ENCODE measurements at places on chromosomes 5 and 9.

- DNase-seq: no peak
Observed at GRCh38 chr9:101620452-101620851, 25.7 kb upstream of the PPP3R2 start.

- no peak for DNase-seq
Observed at GRCh38 chr9:23563517-23563916, 262.5 kb downstream of the ELAVL2 start.

- no peak for DNase-seq
Observed at GRCh38 chr9:103082494-103082893, 87.4 kb downstream of the CYLC2 start.

GRCh38 chr9:105557804-105558610, at the start of gene FKTN:
Gene FKTN, plus strand, starts transcription at chr9:105558131. Its CDS starts 16,902 bp downstream, at chr9:105575033.
- DNase-seq: peak; percentile 56

- no peak for DNase-seq
Observed at GRCh38 chr9:123864251-123864650, 65.7 kb downstream of the DENND1A start.

GRCh38 chr5:126881821-126882600, 105.1 kb downstream of the LMNB1 start:
- no peak for DNase-seq

GRCh38 chr5:90562341-90562740, 3.7 kb downstream of the ADGRV1 start:
- DNase-seq: no peak

DNA sequence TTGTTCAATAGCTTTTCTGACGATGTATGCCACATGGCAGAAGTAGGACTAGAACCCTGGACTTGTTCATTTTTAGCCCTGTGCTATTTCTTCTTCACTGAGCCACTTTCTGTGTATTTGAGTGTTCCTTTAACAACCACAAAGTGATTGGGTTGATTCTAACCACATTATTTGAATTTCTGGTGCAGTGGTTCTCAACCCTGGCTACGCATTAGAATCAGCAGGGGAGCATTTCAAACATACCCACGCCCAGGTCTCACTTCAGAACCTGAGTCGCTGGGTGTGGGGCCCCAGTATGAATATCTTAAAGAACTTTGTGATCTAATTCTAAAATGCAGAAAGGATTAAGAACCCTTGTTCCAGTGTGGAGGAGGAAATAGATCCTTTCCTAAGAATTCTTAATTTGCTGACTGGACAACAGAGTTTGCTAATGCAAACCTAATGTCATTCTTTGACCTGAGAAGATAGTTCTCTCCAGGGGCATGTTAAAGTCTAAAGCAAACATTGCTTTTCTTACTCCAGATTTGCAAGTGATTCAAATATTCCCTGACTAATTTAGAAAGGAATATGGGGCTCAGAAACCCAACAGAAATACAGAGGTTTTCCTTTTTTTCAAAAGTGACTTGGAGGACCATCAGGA, 75.4 kb upstream of the GDNF start:
- no peak for DNase-seq

GRCh38 chr9:129140397-129141065, 29.3 kb downstream of the PTPA start:
- DNase-seq: no peak

DNA sequence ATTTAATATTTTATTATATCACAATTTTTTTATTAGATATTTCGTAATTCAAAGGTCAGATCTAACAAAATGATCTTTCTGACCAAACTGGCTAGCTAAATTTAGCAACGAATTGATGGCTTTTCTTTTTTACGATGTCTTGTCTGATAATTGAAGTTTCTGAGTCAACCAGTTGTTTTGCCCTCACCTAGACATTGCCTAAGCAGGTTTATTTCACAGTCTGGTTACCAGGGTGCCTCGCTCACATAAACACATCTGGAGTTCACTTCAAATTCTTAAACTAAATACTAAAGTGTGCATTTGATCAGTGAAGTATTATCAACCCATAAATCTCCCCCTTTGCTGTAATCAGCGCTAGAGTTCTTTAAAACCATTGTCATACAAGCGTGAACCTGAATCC, 448.3 kb downstream of the TLE4 start:
- DNase-seq: no peak

GRCh38 chr5:130724658-130725057, 440.4 kb downstream of the HINT1 start:
- DNase-seq: no peak

GRCh38 chr5:55063220-55063863, 39.1 kb upstream of the GZMA start:
- DNase-seq: no peak

- no peak for DNase-seq
Observed at GRCh38 chr9:16540743-16541613, 329.5 kb downstream of the BNC2 start.

- no peak for DNase-seq
Observed at GRCh38 chr9:97682242-97682641, 14.9 kb downstream of the XPA start.

GRCh38 chr5:34550964-34551363, 105.2 kb upstream of the RAI14 start:
- DNase-seq: no peak

- DNase-seq: no peak
Observed at GRCh38 chr5:148687427-148687826, 33.1 kb upstream of the HTR4 start.

DNA sequence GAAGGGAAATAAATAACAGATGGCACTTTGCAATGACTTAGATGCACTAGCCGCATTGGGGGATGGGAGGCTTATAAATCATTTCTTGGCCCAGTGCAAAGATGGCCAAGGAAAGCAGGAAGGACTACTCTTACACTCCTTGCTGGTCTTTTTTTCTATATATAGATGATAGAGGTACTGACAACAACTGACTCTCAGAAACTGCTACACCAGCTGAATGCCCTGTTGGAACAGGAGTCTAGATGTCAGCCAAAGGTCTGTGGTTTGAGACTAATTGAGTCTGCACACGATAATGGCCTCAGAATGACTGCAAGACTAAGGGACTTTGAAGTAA, 1.7 kb downstream of the CCNG1 start:
- DNase-seq: no peak

DNA sequence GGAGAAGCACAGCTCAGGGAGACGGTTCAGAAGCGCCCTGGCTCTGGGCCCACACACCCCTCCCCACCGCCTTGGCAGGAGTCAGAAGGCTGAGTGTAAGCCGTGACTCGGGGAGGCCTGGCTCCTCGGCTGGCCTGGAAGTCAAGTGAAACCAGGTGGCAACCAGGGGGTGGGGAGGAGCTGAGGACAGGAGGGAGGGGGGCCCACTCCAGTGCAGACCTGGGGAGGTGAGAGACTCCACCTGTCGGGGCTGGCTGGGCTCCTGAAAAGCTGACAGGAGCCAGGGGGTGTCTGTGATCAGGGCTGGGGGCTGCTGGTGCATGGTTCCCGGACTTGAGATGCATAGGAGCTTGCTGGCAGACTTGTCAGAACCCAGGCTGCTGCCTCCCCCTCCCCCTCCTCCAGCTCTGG, 150.2 kb upstream of the PHYKPL start:
- DNase-seq: no peak

DNA sequence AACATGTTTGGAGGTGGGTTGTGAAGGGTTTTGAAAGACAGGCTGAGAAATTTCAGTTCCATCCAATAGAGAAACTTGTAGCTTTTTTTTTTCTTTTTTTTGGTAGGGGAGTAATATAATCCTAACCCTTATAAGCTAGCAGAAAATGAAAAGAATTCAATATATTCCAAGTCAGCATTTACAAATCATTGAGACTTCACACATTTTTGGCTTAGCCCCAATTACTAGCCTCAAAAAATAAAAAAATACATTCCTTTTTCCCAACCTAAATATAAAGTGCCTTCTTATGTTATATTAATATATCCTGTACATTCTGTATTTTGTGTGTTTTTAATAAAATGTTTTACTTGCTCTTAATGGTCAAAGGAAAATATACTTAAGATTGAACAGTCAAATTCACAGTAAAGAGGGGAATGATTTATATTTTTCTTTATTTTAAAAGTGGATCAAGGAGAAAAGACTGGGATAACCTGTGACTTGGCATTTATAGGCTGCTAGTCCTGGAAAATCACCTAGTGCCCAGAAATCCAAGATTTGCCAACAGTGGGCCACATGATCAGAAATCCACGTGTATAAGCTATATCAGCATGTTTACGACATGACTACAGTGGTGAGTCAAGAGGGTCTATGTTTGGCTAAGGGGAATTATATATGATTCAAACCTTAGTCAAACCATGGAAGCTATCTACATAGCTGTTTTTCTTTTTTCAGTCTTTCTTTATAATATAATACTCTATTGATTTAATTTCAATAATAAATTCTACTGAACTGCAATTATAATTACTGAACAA, 14.5 kb downstream of the HACD4 start:
- DNase-seq: no peak

GRCh38 chr9:86303316-86303975, 21.1 kb upstream of the ISCA1 start:
- no peak for DNase-seq

GRCh38 chr9:98164912-98165311, 27.5 kb downstream of the CORO2A start:
- DNase-seq: no peak

GRCh38 chr5:98911280-98912040, 17.3 kb downstream of the CHD1 start:
- DNase-seq: no peak

GRCh38 chr5:75279321-75279720, 42.6 kb upstream of the ANKRD31 start:
- no peak for DNase-seq
